ENCODE measurements at places on chromosomes 13 and 19. TPM values are rescaled to one million over a fixed set of nuclear protein-coding genes. Genes with fewer than 3 reads are reported as not detected.

ZNF792 gene
- total RNA-seq: 7.8 TPM

S1PR4 gene
- 2.1 TPM for total RNA-seq

FXYD1 gene
- 45.4 TPM for total RNA-seq

IGFL1 gene
- not detected for total RNA-seq

ZNF534 gene
- total RNA-seq: 0.52 TPM

LRRC63 gene
- not detected for total RNA-seq

FARP1 gene
- 36.5 TPM for total RNA-seq

KIR3DL2 gene
- not detected for total RNA-seq

PSG3 gene
- not detected for total RNA-seq

KIR2DL3 gene
- total RNA-seq: not detected

All from skeletal muscle tissue (tissue), 5 donors.